ENCODE measurements at places on chromosomes 1 and 21.
A peak's percentile ranks its signal among the peaks of the same experiment; 100 is the strongest.

- DNase-seq = no peak
These were observed 545.1 kb upstream of the NR5A2 start for GRCh38 chr1:199482426-199482825.

DNA sequence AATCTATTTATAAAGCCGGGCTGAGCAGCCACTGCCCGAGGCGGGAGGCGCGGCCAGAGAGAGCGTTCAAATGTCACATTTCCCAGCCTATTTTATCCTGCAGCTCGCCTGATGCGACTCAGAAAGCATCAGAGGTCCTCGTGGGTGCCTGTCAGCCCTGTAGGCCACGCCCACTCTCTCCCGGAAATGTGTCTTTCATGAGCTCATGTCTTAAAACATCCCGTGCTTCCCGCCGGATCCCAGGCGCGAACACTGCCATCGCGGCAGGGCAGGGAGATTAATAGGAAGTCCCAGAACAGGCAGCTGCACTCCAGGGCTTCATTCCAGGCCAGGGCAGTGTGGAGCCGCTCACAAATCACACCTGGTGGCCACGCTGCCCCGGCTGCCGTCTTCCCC, 117.5 kb downstream of the PRDM16 start:
- DNase-seq = peak; percentile 11

- DNase-seq = no peak
These were observed 81.7 kb downstream of the PGM1 start for GRCh38 chr1:63674865-63675419.

- DNase-seq = no peak
These were observed 107.3 kb downstream of the TOMM20 start for GRCh38 chr1:235021321-235021720.

- no peak for DNase-seq
These were observed 30.3 kb downstream of the EPHX1 start for GRCh38 chr1:225840223-225840610.

- no peak for DNase-seq
These were observed 19.8 kb downstream of the PRPF38A start for GRCh38 chr1:52424231-52424636.

GRCh38 chr1:34776911-34777310, 4.1 kb upstream of the GJB3 start:
- DNase-seq = no peak

DNA sequence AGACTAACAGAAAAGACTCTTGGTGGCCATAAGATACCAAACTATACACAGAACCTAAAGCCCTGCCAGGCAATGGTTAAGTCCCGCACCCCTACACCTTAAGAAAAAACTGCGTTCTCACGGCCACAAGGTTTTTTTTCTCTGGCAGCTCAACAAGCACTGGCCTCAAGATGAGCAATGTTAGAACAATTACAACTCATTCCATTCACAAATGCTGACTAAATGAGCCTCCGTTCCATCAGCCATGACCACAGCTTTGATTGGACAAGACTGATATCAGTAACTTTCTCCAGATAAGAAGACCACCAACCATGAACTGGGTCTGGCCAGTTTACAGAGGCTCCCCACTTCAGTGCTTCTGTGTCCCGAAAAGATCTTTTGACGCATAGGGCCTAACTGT, 31.9 kb downstream of the SEC16B start:
- peak; percentile 22 for DNase-seq

- no peak for DNase-seq
These were observed 34.9 kb downstream of the PTGFRN start for GRCh38 chr1:116944613-116945012.

DNA sequence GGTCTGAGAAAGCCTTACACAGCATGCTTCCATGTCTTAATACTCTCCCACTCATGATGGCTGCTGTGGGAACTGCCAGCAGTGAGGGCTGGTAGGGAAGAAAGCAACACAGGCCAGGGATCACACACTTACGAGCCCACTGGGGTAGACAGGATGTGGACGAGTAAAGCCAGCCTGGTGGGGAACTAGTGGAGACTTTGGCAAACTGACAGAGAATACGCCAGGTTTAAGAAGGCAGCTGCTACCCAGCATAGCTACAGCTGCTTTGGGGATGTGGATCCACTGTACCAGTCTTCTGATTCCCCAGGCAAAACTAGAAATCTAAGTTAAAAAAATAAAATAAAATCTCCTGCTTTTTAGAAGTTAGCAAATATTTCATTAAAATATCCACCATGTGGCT, 664.0 kb downstream of the SMYD3 start:
- DNase-seq = no peak

- no peak for DNase-seq
These were observed 99.8 kb downstream of the ACBD6 start for GRCh38 chr1:180402551-180402950.

DNA sequence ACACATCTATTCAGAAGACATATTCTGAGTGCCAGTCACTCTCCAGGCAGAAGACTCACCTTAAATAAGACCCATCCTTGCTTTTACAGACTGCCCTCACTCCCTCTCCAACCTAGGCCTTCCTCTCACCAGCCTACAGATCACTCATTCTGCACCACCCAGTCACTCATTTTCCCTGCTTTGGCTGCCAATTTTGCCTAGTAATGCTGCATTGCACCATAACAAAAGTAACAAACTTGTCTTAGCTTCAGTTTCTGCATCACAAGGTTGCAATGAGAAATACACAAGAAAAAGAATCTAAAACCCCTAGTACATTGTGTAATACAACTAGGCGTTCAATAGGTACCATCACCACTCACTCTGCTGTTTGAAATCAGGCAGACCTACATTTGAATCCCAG, 292.4 kb downstream of the PLPP3 start:
- DNase-seq = no peak

DNA sequence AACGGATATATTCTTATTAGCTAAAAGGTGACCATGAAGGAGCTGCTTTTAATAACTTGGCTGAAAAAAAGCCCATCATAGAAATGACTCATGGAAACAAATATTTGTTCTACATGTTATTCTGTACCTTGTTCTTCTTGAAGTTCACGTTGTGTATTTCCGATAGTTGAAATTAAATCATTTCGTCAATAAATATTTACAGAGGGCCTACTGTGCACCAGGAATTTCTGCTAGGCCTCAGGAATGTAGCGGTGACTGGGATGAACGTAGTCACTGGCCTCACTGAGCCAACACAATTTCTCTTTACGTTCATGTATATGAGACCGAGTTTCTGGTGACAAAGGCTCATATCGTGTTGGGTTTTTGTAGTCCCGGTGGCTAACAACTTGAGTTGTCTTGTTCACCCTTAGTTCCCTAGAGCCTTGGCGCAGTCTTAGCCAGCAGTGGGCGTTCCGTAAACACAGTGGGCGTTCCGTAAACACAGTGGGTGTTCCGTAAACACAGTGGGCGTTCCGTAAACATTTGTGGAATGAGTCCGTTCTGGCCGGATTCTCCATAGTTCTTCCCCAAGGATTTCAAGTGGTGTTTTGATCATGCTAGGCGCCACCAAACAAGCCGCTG, 53.2 kb upstream of the VAMP3 start:
- DNase-seq = no peak

DNA sequence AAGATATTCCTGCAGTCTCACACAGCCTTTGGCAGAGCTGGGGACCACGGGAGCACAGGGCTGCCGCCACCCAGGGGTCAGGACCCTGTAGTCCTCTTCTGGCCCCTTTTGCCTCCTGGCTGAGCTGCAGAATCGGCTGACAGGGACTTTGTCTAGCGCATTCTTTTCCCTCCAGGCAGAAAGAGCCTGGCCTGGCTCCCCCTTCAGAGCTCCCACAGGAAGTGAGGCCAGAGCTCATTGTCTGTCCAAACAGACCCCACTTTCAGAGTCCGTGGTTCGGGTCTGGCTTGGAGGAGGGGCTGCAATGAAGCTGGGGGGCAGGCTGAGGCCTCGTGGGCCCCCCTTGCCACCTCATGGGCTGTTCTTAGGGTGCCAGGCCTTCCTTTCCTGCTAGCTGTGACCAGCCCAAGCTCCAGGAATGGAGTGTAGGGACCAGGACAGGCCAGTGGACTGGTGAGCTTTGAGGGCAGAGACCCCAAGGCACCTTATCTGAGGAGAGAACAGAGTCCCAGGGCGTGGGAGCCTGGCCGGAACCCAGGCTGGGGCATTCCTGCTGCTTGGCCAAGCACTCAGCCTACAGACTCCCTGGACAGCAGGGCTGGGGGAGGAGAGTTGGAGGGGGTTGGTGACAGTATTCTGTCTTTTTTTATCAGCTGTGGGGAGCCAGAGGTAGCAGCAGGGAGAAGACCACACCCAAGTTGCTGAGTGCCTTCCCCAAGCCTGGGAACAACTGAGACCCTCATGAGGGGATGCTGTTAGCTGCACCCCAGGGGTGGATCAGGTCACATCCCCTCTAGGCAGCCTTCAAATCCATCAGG, 4.7 kb downstream of the CELSR2 start:
- no peak for DNase-seq
